CD4-positive, alpha-beta T cell treated with Interleukin-10 for 1 hour (primary cell): ENCODE measurements at places on chromosomes 6 and 20.

GRCh38 chr20:54172856-54173652 is 732 bp downstream of the CYP24A1 start:
- no peak for DNase-seq

DNA sequence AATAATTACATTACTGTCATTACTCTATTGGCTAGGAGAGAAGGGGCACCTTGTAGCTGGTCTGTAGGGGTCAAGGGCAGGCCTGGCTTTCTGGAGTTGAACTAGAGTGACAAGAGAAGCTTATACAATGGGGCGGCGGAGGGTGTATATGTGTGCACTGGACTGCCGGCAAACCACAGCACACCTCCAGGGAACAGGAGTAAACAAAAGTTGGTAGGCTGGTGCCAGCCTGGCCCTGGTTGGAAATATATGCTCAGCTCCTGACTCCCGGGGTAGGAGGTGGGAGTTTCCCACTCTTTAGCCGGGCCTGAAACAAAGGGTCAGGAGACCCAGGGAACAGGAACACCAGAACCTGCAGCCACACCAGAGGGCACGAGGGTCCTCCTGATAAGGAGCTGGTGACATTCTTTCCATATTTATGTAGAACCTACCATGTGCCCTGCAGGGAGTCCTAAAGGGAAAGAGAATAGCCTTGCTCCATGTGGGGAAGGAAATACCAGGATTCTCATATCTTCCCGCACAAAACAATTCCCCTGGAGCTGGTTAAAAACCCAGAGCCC is 5.1 kb downstream of the C6orf132 start:
- DNase-seq: no peak

- DNase-seq: no peak
Measured at GRCh38 chr6:94071835-94072234, 652.5 kb upstream of the EPHA7 start.

DNA sequence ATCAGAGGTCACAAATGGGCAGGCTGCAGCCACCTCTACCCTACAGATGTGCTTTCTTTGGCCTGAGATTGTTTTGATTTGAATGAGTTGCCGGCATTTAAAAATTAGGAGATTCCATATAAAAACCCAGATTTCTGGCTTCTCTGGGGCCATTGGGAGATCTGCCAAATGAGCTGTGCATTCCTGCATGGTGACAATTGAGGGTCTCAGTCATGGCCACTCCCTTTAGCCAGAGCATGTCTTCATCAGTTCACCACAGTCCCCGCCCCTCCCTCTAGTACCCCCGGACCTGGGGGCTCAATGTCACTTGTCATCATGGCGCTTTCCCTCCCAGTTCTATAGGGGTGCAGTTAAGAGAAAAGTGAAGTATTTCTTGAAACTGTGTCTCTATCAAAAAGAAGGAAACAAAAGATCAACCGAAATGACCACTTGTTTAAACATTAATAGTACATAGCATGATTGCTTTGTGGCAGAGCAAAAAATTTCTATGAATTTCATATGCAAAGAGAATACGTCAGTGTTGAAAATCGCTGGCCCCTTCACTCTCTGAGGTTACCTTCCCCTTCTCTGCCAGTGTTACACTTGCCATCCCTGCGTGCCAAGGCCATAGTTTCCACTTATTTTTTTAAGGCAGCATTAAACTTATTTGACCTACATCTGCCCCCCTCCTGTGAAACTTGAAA is 21.1 kb downstream of the EYA2 start:
- DNase-seq: no peak

GRCh38 chr6:744666-745353 is 51.9 kb upstream of the EXOC2 start:
- DNase-seq: no peak

DNA sequence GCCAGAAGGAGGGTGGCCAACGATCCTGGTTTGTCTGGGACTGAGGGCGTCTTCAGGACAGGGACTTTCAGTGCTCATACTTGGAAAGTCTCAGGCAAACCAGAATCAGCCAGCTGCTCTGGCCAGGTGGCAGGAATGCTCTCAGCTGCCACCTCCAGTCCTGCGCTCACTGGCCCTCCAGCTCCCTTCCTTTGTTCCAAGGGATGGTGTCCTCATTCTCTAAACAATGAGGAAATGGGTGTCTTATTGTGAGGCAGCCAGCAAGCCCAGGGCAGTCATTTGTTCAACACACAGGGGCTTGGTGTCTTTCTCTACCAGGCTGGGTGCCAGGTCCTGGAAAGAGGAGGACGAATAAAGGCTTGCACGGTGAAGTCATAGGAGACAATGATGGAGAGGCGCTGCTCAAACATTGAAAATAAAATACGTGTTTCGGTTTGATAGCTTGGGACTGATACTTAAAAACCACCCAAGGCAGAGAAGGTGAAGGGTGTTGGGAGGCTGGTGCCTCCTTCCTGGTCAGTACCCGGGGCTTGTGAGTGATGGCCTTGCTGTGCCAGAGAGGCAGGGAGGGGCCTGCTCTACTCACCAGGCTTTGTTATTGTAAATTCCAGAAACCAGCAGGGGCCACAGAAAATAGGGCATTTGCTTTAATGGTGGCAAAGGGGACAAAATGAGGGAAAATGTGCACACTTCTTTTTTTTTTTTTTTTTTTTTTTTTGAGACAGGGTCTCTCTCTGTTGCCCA is 11.3 kb upstream of the TMEM181 start:
- no peak for DNase-seq

DNA sequence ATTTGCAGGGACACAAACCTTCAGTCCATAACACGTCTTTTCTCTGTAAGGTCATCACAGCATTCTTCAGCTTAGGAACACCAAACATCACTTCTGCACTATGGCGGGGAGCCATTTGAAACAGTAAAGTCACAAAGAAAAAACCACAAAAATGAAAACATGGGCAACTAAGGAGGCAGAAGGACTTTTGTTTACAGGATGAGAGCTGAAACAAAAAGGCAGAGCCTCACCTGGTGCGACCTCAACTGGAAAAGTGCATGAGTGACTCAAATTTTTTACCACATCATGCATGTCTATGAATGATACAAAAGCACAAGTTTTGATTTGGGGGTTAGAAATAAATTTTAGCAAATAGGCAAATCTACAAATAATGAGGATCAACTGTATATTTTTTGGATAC is 68.2 kb upstream of the TNFAIP3 start:
- DNase-seq: no peak
